Right hindlimb (tissue), 1 donor: ENCODE measurements at places on chromosomes 4 and X.

GRCh38 chr4:143354990-143355389, 18.3 kb downstream of the GAB1 start:
- no peak for DNase-seq

DNA sequence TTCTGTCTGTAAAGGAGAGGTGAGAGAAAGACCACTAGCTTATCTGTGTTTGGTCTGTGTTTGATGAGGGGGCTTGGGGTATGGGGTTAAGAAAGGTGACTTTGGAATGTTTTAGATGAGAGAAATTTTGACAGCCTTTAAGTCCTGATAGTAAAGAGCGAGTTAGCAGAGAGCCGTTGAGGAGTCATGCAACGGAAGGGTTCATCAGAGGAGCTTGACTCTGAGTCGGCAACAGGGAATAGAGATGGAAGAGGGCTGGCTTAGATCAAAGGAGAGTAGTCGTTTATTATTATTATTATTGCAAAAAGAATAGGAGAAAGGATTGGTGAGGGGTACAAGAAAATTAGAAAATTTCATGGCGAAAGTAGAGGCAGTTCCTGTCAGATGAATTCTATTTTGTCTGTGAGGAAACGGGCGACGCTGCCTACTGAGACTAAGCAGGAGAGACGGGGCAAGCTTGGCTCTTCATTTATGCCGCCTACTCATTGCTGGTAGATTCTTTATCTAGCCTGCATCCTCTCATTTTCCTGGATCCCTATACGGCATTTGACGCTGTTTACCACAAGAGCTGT, 473 bp upstream of the VAMP7 start:
- no peak for DNase-seq

GRCh38 chr4:152501846-152502536, 33.9 kb downstream of the FBXW7 start:
- DNase-seq, result no peak

- DNase-seq, result no peak
Measured at GRCh38 chrX:20857746-20858145, 516.5 kb upstream of the CNKSR2 start.

GRCh38 chrX:107465932-107466620, 16.6 kb downstream of the FRMPD3 start:
- no peak for DNase-seq

DNA sequence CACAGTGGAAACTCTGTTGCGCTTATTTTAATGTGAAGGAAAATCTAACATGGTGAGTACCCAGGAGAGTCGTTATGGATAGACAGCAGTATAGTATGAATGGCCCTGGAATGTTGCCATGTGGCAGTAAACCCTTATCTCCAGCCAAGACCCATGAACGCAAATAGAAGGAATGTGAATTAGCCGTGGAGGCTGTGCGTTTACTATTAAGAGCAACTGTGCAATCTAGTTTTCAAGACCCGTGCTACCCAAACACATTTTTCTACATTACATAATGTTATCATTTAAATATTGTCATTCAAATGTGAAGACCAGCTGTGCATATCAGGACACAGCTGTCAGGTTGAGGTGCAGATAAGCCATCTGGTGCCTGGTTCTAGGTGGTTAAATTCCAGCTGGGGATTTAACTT, 13.3 kb upstream of the AGA start:
- peak; percentile 51 for DNase-seq

GRCh38 chrX:28888416-28888815, 301.2 kb downstream of the IL1RAPL1 start:
- DNase-seq, result no peak

GRCh38 chr4:38681281-38681991, 17.4 kb downstream of the KLF3 start:
- peak; percentile 90 for DNase-seq
